ENCODE measurements at places on chromosomes 12 and 14. TPM values are rescaled to one million over a fixed set of nuclear protein-coding genes. Genes with fewer than 3 reads are reported as not detected.

Gene GALC
- polyA plus RNA-seq, result 39.1 TPM

Gene REM2
- polyA plus RNA-seq, result 1.9 TPM

Gene PRPH
- 0.34 TPM for polyA plus RNA-seq

Gene MEG3
- 309 TPM for polyA plus RNA-seq

Gene DEGS2
- 4.3 TPM for polyA plus RNA-seq

Gene CDC42BPB
- 74.0 TPM for polyA plus RNA-seq

Gene KRT85
- not detected for polyA plus RNA-seq

Gene CPNE8
- polyA plus RNA-seq, result 14.6 TPM

Gene TRAF3
- 16.2 TPM for polyA plus RNA-seq

Gene CFAP251
- 17.1 TPM for polyA plus RNA-seq

Gene LYZ
- 53.6 TPM for polyA plus RNA-seq

Gene ASCL1
- not detected for polyA plus RNA-seq

Gene SOCS2
- 32.2 TPM for polyA plus RNA-seq

Gene TAS2R42
- polyA plus RNA-seq, result 0.10 TPM

Gene OR6C2
- not detected for polyA plus RNA-seq

Gene GPR137C
- 5.9 TPM for polyA plus RNA-seq

DNA sequence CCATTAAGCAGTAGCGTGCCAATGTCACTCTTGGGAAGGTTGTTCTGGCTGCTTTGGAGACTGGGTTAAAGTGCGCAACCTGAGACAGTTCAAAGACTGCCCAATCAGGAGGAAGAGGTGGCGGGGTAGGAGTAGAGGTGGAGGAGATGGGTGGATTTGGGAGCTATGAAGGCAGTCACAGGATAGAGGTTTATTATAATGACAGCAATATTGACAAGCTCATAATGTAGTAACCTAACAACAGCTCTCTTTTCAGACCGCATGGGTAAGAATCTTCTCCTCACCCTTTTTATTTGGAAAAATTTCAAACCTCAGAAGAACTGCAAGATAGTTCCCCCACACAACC lies 5.3 kb upstream of the PSMD9 start:
- no peak for DNase-seq

DNA sequence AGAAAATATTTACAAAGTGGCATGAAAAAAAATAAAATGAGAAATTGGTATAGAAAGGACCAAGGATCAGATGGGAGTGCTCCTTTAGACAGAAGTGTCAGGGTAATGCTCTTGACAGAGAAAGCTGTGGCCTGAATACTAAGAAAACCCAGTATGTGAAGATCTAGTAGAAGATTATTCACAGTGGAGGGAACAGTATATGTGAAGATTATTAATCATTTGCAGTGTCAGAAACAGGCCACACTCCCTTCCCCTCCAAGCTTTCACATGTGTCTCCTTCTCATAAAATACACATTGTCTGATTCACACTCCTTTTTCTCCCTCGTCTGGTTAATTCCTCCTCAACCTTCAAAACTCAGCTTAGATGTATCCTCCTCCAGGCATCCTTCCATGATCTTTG lies 41.3 kb downstream of the CAPS2 start:
- no peak for DNase-seq

GRCh38 chr12:27133022-27133590 lies 50.7 kb upstream of the C12orf71 start:
- no peak for DNase-seq

DNA sequence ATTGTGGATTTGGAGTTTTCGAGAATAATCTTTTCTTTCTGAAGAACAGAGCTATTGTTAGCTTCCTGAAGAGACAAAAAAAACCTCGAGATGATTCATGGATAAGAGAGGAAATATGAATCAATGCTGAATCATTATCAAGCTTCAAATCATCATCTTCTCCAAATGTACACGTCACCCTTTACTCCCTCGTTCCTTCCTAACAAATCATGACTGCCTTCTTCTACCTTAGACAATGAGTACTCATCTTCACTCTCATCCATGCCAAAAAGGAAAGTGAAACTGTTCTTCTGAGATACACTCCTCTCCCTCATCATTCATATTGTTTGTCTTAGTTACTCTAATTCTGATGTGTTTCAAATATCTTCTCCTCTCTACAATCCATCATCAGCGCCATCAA lies 1115.8 kb upstream of the ATXN7L3B start:
- no peak for DNase-seq

DNA sequence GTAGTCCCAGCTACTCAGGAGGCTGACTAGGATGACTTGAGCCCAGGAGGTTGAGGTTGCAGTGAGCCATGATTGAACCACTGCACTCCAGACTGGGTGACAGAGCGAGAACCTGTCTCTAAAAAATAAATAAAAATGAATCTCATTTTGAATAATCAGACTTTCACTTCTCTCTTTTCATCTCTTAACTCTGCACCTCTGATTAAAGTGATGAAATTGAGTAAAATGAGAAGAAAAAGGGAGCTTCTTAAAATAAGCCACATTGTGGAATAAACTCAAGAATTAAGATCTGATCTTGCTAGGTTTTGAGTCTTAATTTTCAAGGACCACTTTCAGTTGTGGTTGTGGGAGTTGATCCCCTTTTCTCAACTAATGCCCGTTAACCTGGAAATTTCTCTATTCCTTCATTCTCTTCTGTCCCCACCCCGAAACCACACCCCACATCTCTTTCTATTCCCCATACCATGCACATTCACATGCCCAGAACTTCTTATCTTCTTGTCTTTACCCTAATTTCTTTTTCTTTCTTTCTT lies 70.9 kb upstream of the ETV6 start:
- no peak for DNase-seq

DNA sequence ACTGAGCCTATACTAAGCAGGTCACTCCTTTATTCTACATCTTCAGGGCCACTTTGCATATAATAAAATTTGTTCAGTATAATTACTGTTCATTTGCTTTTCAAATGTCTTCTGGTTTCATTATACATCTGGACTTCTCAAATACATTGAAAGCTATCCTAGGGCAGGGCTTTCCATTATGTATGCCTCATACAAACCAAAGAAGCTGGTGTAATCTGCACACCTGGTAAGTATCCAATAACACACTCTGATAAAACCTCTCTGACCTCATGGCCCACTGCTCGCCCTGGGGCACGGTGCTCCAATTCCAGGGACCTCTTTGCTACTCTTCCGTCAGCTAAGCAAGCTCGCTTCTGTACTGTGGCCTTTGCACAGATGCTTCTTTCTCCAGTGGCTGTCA lies 21.9 kb upstream of the ISM2 start:
- no peak for DNase-seq

- no peak for DNase-seq
Observed at GRCh38 chr14:54362759-54363437, 33.9 kb upstream of the CDKN3 start.

GRCh38 chr12:122980183-122981035 lies at the start of gene ARL6IP4:
TSS of gene ARL6IP4 (plus strand) at chr12:122980681. CDS start at chr12:122981140, 459 bp downstream.
- no peak for DNase-seq

GRCh38 chr12:67910360-67911274 lies 78.6 kb upstream of the IFNG-AS1 start:
- no peak for DNase-seq

DNA sequence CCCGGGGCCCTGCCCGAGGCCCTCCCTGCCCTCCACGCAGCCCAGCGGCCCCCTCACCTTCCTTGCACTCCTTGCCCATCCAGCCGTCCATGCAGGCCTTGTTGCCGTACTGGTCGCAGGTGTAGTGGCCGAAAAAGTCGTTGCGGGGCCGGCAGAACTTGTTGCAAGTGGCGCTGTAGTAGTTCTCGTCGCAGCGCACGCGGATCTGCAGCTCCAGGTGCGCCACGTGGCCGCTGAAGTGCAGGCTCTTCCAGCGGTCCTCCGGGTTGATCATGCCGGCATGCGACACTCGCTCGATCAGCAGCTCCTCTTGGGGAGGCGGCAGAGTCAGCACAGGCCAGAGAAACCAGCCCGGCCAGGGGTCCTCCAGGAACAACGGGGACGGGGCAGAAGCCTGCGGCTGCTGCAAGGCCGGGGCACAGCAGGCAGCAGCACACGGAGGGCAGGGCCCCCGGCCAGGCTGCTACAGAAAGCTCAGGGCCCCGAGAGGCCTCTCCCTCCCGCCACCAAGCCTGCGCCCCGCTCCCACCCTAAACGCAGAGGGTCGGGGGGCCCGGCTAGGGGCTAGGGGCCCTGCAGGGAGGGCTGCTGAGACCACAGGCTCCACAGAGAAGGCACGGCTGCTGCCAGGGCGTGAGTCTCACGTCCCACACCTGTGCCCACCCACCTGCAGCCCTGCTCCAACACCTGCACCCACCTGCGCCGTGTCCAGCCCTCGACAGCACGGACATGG lies 12.7 kb downstream of the JAG2 start:
- no peak for DNase-seq

DNA sequence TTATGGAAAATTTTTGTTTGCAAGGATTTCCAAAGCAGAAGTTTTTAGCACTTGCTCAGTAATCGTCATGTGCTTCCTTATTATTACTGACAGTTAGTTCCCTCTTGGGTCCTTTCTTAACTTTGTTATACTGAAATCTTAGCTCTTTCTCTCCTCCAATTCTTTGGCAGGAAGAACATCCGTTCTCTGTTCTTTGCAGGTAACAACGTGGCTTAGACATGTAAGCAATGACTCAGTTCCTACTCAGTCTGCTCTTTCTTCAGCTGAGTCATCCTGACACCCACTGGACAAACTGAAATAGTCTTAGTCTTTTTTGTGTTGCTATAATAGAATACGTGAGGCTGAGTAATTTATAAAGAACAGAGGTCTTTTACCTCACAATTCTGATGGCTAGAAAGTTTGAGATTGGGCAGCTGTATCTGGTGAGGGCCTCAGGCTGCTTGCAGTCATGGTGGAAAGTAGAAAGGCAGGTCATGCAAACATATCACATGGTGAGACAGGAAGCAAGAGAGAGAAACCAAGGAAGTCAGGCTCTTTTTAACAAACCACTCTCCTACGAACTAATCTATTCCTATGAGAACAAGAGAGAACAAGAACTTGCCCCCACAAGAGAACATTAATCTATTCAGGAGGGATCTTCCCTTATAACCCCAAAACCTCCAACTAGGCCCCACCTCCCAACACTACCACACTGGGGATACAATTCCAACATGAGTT lies 49.2 kb downstream of the TESPA1 start:
- DNase-seq, result no peak

DNA sequence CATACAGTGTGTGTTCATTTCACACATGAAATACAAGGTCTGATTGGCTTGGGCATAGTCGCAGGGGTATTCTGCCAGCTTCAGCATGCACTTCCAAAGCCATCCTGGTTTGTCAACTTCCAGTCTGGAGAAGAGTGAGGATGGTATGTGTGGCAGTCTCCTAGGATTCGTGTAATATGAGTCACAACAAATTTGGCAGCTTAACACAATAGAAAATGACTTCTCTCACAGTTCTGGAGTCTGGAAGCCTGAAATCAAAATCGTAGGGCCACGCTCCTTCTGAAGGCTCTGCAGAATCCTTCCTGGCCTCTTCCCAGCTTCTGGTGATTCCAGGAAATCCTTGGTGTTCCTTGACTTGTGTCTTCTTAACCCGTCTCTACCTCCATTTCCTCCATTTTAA lies 167.5 kb downstream of the PPM1H start:
- DNase-seq, result no peak

DNA sequence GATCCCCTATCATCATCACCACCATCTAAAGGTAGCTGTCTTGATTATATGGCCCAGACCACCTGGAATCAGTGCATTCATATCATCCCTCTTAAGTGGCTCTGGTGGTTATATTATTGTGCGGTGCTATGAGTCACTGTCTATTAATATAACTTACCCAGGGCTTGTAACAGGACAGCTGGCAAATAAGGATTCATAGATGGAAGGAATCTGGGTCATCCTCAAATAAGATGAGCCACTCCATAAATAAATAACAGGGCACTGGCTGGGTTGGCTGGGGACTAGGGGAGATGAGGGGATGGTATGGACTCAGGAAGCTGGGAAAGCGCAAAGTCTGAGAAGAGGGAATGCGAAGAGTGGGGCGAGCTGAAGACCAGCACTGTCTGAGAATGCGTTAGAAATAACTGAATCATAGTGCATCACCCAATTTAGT lies 216.1 kb downstream of the NUAK1 start:
- no peak for DNase-seq

DNA sequence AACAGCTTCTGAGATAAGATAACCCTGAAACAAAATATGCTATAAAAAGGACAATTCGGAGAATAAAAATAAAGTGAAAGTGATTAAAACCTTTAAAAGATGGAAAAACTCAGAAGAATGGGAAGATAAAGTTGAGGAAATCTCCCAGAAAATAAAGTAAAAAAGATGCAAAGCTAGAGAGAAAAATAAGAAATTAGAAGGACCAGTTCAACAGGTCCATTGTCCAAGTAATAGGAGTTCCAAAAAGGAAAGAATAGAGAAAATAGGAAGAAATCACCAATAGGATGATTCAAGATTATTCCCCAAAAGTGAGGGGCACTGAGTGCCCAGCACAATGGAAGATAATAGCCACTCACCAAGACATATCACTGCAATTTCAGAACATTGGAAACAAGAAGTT lies 4.8 kb upstream of the PRPF40B start:
- DNase-seq, result no peak

- no peak for DNase-seq
Observed at GRCh38 chr14:61331992-61332657, 10.7 kb downstream of the PRKCH start.

GRCh38 chr12:15924956-15925355 lies 13.8 kb downstream of the DERA start:
- no peak for DNase-seq

DNA sequence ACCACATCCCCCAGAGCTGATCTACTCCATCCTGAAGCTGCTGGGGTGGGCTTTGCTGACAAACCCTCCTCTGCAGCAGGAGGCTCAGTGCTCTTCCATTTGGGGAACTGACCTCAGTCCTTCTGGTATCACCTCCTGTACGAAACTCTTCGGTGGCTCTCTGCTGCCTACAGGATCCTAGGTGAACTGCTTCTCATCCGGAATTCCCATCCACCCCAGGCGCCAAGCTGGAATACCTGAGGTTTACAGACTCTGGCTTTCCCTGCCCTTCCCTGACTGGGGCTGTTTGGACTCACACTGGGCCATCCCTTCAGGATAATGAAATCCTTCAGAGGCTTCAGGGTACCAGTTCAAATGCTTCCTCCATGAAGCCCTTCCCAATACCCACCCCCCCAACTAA lies 26.2 kb downstream of the GCN1 start:
- no peak for DNase-seq

GRCh38 chr14:60684203-60684602 lies 34.9 kb upstream of the SIX1 start:
- no peak for DNase-seq

DNA sequence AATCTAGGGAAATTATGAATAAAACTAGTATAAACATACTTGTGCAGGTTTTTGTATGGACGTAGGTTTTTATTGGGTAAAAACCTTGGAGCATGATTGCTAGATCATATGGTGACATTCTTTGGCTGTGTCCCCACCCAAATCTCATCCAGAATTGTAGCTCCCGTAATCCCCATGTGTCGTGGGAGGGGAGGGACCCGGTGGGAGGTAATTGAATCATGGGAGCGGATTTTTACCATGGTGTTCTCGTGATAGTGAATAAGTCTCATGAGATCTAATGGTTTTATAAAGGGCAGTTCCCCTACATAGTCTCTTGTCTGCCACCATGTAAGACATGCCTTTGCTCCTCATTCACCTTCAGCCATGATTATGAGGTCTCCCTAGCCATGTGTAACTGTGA lies 120.9 kb downstream of the FOXA1 start:
- no peak for DNase-seq

GRCh38 chr14:90345239-90345557 lies 13.5 kb upstream of the NRDE2 start:
- DNase-seq, result no peak
